NCI-H460 (cell line): ENCODE measurements at places on chromosomes 2 and 18.

GRCh38 chr2:231515603-231516002, 14.6 kb downstream of the NMUR1 start:
- DNase-seq = no peak

DNA sequence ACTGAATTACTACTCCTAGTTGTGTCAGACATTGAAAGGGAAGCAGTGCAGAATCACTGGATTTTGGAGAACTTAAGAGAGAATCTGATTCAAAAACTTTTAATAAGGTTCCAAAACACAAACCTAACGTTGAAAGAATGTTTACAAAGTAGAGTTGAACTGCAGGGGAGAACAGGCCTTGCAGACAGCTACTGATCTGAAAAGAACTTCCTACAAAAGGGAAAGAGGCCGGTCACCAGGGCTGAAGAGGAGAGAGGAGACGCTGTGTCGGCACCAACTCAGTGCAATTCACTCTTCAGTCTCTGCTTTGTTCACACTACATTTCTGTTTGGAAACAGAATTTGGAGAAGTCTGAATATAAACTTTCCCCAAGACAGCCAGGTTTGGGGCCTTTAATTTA, 124.0 kb downstream of the GAREM1 start:
- no peak for DNase-seq

- DNase-seq = peak; percentile 9
These were observed 73.8 kb upstream of the PROKR1 start for GRCh38 chr2:68569604-68570003.

DNA sequence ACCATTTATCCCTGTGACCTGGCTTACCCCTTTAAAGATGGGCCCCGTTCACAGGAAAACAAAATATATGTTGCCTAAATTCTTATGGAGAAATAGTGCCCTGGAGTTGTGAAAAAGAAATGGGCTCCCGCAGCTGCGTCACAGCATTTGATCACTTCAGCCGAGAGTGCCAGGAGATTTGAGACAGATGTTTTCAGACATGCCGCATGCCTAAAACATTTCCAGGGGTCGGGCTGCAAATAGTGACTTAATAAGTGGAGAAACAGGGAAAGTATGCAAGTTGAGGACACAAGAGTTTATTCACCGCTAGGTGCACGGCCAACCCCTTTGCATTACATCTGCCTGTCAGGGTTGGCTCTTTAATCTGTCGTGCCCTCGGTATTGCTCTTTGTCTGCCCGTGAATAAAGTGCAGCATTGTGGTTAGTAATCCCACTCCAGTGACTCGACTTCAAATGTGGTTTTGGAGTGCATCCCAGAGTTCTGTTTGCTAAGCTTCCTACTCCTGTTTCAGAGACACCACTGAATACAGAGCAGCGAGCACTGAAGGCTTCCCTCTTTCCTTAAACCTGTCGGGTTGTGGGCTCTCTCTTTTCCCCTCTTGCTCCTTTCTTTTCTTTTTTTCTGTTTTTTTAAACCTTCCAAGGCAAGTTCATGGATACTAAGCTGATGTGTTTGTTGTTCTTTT, 187.5 kb downstream of the LTBP1 start:
- DNase-seq = no peak

- DNase-seq = peak; percentile 12
These were observed 367.1 kb downstream of the ZEB2 start for GRCh38 chr2:144152817-144153271.

- DNase-seq = no peak
These were observed 146.0 kb downstream of the FAM210A start for GRCh38 chr18:13580351-13580750.

DNA sequence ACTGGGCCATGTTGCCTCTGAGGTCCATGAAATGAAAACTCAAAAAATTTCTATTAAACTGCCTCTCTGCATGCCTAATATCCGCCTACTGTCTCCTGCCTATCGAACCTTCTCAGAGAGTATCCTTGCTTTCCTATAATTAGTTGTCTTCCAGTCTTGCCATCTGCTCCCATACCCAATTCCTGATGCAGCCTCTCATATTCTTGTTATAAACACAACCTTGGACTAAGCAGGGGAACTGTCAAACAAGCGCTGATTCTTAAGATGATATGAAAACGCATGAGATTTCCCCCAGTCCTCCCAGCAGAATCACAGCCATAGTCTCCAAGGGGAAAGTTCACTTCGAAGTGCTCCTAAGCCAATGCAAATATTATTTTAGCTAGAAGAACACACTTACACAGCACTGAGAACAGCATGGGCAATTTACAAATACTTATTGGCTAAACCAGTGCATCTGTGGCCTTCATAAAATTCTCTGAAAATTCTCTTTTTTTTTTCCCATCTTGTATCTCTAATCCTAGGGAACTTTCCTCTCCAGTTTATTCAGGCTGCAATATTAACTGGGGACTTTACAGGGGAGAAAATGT, 471.6 kb downstream of the MBD2 start:
- no peak for DNase-seq

DNA sequence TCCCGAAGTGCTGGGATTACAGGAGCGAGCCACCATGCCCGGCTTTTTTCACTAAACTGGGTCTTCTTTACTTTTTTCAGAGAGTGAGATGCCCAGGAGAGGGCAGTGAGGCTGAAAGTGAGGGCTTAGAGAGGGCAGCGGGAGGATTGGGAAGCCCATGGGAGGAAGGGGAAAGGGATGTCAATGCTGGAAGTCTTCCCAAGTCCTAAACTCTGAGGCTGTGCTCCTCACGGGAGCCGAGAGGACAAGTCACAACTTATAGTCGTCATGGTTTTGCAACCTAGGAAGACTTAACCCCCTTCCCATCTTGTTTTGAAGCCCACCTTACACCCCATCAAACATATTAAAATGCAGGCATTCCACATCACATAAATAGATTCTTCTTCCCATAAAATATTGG, 15.1 kb upstream of the MEP1B start:
- DNase-seq = no peak

DNA sequence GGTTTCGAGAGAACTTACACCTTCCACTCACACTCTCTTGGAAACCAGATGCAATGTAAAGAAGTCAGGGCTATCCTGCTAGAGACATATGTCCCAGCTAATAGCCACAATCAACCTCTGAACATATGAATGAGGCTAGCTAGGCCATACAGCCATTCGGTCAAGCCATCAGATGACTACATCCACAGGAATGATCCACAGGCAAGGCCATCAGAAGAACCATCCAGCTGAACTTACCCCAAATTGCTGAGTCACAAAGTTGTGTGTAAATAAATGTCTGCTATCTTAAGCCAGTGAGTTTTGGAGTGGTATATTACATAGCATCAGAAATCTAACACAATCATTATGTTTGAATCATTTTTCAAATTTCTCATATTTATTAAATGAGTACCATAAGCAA, 5.2 kb upstream of the SPAST start:
- no peak for DNase-seq

GRCh38 chr2:43405829-43406228, 179.4 kb upstream of the ZFP36L2 start:
- no peak for DNase-seq

DNA sequence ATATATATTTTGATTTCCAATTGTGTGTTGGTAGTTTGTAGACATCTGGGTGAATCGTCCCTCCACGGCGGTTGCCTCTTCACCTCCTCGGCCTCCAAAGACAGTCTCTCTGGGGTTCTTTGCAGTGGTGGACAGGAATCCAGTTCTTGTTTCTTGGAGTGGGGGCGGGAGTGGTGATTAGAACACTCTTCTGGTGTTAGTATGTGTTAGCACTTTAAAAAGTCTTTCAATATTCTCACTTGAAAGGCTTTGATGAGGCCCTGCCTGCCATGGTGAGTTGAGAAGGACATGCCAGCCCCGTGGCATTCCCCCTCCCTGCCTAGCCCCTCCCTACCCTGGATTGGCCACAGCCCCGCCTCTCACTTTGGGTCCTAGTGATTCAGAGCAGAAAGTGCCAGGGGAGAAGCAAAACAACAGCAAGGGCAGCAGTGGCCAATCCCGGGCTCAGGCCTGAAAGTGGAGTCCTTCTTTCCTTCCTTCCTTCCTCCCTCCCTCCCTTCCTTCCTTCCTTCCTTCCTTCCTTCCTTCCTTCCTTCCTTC, 316.8 kb upstream of the HS6ST1 start:
- no peak for DNase-seq

DNA sequence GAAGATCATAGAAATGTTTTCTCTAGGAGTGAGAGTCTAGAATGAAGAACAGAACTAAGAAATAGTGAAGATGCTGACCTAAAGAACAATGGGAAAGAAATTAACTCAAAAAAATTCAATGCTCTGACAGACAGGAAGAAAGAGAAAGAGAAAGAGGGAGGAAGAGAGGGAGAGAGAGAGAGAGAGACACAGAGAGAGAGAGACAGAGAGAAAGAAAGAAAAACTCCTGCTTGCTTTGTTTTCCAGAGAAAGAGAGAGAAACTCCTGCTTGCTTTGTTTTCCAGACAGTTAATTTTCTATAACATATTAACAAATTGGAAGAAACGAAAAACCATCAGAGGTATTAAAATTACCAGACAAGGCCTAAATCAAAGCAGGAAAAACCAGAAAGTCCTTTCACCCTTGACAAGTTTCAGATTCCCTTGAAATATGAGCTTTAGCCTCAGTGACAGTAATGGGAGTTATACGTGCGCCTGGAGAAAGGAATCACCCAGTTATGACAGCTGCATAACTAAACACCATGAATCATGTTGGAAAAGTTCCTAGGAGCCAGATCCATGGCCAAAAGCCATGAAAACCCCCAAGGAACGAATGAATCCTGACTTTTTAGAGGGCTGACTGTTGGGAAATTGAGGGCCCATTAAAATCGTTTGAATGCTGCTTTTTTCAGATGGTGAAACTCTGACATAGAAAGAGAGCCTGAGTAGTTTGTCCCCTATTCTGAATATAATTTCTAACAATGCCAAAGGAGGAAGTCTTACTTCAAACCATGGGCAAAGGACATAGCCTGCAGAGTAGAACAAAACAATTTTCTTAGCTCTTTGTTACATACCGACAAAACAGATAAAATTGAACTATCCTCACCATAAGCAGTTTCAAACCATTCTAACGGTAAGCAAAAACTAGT, 228.6 kb upstream of the CHST9 start:
- no peak for DNase-seq

GRCh38 chr18:31049189-31049588, 6.6 kb upstream of the DSC3 start:
- no peak for DNase-seq

DNA sequence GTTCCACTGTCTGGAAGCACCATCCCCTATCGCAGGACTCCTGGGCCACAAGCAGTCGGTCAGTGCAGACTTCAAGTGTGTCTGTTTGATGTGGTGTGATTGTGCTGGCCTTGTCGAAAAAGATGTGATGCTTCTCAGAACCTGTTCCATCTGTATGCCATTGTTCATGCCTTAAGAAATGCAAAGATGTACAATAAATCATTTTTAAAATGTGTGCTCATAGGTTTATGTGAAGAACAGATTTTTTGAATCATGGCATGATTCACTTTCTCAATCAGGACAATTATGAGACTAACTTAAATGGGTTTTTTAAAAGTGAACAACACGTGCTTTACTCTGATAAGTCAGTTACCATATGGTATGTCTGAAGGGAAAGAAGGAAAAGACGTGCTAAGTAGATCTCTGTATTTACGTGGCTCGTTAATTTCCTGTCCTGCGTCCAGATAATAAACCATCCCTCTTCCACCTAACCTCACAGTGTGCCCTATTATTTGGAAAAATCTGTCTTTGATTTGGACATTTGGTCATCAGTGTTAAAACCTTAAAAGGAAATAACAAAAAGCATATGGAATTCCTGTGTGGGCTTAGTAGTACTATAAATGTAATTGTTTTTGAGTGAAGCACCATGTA, 54.9 kb downstream of the PRKRA start:
- DNase-seq = no peak

- DNase-seq = no peak
These were observed 575 bp downstream of the TMEM150A start for GRCh38 chr2:85601771-85602475.
